ENCODE measurements at places on chromosomes 3 and 15. TPM values are rescaled to one million over a fixed set of nuclear protein-coding genes. Genes with fewer than 3 reads are reported as not detected.
A peak's percentile ranks its signal among the peaks of the same experiment; 100 is the strongest.

DNA sequence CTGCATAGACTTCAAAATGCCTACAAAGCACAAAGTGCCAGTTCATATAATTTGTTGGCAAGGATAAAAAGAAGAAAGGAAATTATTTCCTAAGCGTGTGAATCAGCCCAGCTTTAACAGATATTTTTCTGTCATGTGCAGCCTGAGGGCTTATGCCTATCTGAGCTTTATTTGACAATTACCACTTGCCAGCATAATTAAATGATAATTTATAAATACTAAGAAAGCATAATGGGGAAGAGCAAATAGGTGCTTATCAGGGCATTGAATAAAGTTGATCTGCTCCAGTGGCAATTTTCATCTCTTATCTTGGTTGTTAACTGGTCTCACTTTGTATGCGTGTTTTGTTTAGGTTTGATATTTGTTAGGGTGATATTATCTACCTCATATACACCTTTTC, 313.4 kb upstream of the DNAJC19 start:
- no peak for DNase-seq

EPHA6 gene
- total RNA-seq = 34.6 TPM

DNA sequence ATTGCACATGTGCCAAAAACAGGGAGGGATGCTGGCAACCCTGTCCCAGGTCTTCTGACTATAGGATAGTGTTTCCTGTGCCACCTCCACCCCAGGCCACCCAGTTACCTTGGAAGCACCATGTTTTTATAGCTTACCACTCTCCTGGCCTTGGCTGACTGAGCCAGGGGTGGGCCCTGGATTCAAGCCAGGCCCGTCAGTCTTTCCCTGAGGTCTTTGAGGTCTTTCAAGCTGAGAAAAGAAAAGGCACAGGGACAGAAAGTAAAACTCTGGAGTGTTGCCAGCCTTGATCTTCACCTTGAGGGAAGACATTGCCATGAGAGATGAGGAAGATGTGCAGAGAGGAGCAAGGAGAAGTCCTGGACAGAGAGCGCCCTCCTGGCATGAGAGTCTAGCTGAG, 46.3 kb downstream of the SYNM start:
- DNase-seq = no peak

TXNRD3 gene
- 8.6 TPM for total RNA-seq

DNA sequence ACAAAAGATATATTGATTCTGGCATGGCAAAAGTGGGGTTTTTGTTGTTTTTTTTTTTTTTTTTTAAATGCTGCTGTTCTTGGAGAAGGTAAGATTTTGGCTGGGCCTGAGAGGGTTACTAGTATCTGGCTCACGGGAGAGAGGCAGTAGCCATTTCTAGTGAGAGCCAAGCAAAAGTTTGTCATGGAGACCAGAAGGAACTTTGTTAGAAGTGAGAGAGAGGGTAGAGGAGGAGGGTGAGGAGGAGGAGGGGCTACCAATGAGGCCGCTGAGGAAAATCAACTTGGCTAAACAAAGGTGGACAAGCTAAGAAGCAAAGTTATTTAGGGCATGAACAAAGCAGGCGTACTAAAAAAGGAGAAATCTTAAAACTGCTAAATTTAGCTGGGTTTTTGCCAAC, 48.9 kb upstream of the STRIT1 start:
- no peak for DNase-seq

TM4SF1 gene
- 49.2 TPM for total RNA-seq

CXCR6 gene
- 0.87 TPM for total RNA-seq

GRCh38 chr3:108130701-108131474, 40.1 kb upstream of the CD47 start:
- DNase-seq = no peak

MELTF gene
- 9.3 TPM for total RNA-seq

- DNase-seq = no peak
Observed at GRCh38 chr15:39199076-39199475, 381.8 kb upstream of the THBS1 start.

GRCh38 chr3:49792371-49793150, 6.2 kb upstream of the IP6K1 start:
- no peak for DNase-seq

- peak; percentile 86 for DNase-seq
Observed at GRCh38 chr3:58151637-58152036, 59.1 kb downstream of the DNASE1L3 start.

- no peak for DNase-seq
Observed at GRCh38 chr15:39530480-39531342, 50.2 kb upstream of the THBS1 start.

DNA sequence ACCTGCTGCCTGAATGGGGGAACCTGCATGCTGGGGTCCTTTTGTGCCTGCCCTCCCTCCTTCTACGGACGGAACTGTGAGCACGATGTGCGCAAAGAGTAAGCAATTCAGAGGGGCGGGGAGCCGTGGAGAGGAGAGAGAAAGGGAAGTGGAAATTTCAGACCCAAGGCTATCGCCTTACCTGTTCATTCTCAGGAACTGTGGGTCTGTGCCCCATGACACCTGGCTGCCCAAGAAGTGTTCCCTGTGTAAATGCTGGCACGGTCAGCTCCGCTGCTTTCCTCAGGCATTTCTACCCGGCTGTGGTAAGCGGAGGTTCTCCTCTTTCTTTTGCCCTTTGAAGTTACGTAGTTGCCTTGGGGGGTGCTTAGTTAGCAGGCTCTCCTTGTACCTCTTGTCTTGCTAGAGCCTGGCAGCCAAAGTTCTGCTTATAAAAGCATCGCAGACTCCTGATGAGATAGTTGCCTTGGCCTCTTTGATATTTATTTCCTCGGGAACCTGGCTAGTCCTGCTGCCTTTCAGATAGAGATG, 13.7 kb upstream of the LRRC2 start:
- no peak for DNase-seq

GOLGA6C gene
- total RNA-seq = not detected

DNA sequence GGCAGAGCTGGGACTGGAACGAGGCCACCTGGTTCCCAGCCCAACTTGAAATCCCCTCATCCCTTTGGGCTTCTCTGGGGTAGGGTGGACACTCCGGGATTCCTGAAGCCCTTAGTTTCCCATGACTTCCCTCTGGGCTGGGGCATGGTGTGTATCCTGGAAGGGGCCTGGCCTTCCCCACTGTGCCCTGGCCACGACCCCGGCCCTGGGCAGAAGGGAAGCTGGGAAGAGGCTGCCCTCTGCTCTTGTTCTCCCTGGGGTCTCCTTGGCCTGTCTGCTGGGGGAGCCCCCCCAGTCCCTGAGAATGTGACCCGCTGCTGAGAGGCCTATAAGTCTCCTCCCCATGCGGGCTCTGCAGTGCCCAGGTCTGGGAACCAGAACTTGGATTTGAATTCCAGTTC, 104.9 kb downstream of the LINGO1 start:
- DNase-seq = peak; percentile 11

SNRPN gene
- total RNA-seq = 506 TPM

CA12 gene
- total RNA-seq = 2.8 TPM

DNA sequence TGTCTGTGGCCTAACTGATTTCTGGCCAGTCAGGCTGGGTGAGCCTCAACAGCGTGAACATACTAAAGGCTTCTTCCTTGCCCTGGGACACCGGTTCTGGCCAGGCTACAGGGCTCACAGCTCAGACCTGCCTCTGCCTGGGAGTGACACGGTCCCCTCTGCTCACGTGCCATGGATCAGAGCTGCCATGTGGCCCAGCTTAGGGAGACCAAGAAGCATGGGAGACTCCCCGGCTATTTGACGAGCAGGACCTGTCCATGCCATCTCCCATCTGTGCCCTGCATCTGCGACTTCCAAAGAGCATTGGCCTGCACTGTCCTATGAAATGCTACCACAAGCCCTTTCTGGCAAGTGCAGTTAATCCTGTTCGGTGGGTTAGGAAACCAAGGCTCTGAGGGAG, 57.4 kb downstream of the APBA2 start:
- no peak for DNase-seq

DNA sequence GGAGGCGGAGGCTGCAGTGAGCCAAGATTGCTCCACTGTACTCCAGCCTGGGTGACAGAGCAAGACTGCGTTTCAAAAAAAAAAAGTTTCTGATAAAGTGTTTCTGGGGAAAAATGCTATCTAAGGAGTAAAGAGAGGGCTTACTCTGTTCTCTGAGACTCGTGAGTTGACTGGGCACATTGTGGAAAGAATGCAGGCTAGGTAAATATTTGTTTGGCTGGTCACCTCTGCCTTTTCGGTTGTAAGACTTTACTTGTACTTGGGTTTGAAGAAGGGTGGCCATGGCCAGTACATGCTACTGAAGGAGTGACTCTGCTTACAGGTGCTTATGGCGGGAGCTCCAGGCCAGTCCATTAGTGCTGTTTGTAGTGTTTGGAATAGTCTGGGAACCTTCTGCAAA, 68.7 kb downstream of the RUBCN start:
- no peak for DNase-seq

- DNase-seq = no peak
Observed at GRCh38 chr3:156680243-156680914, 6.0 kb downstream of the TIPARP start.

- no peak for DNase-seq
Observed at GRCh38 chr15:25090073-25090733, 135.4 kb downstream of the SNRPN start.

- DNase-seq = no peak
Observed at GRCh38 chr3:191051037-191051436, 148.0 kb upstream of the OSTN start.

DNA sequence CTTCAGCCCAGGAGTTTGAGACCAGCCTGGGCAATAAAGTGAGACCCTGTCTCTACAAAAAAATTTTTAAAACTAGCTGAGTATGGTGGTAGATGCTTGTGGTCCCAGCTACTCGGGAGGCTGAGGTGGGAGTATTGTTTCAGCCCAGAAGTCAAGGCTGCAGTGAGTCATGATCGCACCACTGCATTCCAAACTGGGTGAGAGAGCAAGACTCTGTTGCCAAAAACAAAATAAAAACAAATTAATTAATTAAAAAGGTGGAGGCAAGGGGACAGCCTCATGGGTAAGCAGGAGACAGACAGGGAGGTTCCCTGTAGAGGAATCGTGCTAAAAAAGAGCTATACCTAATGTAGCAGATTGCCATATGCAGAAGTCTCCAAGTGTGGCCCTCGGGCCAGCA, 12.6 kb downstream of the HAPLN3 start:
- DNase-seq = no peak

DNA sequence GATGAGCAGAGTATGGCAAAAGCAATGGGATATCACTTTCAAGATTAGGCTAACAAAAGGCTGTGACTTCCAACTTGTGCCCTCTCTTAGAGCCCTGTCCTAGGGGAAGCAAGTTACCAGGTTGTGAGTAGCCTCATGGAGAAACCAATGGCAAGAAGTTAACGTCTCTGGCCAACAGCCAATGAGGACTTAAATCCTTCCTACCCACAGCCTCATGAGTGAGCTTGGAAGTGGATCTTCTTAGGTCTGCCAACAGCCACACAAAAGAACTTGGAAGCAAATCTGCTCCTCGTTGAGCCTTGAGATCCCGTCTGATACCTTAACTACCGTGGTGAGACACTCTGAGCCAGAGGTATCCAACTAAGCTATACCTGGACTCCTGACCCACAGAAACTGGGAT, 5.7 kb downstream of the NME9 start:
- no peak for DNase-seq

TNFAIP8L3 gene
- total RNA-seq = 24.3 TPM

GRCh38 chr3:101687142-101687931, 819 bp upstream of the RPL24 start:
- DNase-seq = no peak

CFAP91 gene
- 10.9 TPM for total RNA-seq

- DNase-seq = peak; percentile 82
Observed at GRCh38 chr15:29457729-29458128, 188.1 kb upstream of the NSMCE3 start.

DNA sequence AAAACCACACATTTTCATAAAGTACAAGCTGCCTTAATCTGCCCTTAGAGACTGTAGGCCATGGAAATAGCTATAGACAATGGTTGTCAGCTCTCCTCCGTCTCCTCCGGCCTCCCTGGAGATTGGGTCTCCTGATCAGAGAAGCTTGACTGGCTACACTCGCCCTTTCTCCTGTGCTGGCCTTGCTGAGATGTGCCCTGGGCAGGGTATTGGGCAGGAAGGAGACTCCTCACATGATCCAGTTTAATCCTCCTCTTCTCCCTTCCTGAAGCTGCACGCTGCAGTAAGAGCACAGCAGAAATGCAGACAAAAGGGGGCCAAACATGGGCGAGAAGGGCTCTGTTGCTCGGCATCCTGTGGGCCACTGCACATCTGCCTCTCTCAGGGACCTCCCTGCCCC, at the start of gene SLC24A5:
TSS of gene SLC24A5 (plus strand) at position 246 of the 400 bp plus-strand sequence. CDS start at position 301, 55 bp downstream.
- no peak for DNase-seq

DNA sequence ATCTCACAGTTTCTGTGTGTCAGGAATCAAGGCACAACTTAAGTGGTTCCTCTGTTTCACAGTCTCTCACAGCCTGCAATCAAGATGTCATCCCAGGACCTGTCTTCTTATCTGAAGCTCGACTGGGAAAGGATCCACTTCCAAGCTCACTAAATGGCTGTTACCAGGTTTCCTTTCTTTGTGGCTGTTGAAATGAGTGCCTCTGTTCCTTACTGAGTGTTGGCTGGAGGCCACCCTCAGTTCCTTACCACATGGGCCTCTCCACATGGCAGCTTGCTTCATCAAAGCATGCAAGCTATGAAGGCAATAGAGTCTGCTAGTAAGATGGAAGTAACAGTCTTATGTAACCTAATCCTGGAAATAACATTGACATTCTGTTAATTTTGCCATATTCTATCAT, 174.0 kb downstream of the ERC2 start:
- no peak for DNase-seq

GRCh38 chr3:52253314-52254304, 8.1 kb downstream of the PPM1M start:
- DNase-seq = peak; percentile 88

- no peak for DNase-seq
Observed at GRCh38 chr15:60814855-60815254, 335.9 kb upstream of the ICE2 start.

- no peak for DNase-seq
Observed at GRCh38 chr3:26058901-26059321, 269.0 kb downstream of the OXSM start.

ITIH3 gene
- 1.7 TPM for total RNA-seq

GRAMD2A gene
- 2.7 TPM for total RNA-seq

DNA sequence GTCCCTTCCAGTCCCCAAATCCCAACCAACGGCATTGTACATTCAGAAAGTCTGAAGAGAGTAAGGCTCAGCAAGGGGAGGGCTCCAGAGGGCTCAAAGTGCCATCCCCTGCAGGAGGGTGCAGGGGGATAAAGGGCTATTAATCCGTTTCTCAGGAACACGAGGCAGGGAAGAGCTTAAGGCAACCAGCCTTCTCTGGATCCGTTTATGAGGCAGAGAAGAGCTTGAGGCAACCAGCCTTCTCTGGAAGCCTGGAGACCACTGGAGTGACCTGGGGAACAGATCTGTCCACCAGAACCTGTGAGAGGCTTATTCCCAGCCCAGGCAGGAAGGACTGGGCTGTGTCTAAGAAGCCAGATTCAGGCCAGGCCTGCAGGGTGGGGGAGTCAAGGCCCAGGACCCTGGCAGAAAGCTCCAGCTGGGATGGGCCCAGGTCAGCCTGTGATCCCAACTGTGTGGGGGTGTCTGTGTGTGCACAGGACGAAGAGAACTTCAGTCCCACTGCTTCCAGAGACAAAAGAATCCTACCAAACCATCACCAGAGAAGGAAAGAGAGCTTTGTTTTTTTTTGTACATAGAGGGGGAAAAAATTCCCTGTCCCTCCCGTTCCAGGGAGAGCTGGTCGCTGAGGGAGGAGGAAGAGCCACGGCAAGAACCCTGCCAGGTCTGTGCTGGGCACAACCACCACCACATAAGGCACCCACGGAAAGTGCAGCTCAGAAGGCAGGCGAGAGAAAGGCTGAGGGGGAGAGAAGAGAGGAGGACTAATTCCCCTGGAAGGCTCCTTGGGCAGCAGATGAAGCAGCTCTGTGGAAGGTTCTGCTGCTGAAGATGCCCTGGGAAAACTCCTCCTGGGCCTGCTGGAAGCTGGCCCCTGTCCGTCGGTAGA, 1.6 kb upstream of the ULK3 start:
- DNase-seq = no peak

- no peak for DNase-seq
Observed at GRCh38 chr3:15681668-15682067, 80.1 kb downstream of the BTD start.

FGF12 gene
- total RNA-seq = 193 TPM

All from dorsolateral prefrontal cortex (tissue), 122 donors.